Stimulated activated CD4-positive, alpha-beta T cell treated with anti-CD3 and anti-CD28 coated beads, TNF-alpha, amount 100 ng/mL, for 48 hours (primary cell): ENCODE measurements at places on chromosomes 11 and 22.

- DNase-seq = no peak
These were observed 10.1 kb downstream of the PRDX5 start for GRCh38 chr11:64327993-64328392.

DNA sequence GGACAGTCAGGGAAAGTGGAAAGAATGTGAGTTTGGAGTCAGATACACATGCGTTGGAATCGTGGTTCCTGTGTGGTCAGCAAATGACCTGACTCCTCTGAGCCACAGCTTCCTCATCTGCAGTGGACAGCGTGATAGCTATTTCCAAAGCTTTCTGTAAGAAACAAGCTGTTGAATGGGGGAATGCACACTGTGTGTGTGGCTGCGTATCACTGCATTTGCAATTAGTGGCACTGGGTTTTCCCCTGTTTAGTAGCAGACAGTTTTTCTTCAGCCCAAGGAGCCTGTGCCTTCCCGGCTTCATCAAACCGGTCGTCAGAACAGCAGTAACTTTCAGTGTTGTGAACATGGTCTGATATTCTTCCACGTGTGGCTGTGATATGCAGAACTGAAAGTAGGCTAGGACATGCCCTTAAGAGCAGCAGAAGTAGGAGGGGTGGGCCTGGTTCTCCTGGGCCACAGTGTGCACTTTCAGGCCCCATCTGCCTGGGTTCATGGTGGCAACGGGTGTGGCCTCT lies 121.5 kb downstream of the RRAS2 start:
- DNase-seq = no peak

DNA sequence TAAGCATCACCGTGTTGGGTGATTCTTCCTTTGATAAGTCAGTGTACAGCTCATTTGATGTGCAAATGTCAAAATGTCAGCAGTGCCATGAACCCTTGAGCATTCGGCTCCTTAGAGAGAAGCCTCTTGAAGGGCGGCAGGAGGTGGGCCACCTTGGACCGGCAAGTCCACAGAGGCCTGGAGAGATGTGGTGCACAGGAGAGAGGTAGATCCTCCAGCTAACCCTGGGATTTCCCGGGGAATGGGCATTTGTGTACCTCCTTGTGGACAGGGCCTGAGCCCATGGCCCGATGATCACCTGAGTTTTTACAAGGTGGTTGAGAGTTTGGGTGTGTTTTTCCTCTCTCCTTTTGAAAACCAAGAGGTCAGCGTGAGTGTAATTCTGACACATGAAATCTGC lies 133.2 kb upstream of the RCN1 start:
- DNase-seq = no peak

DNA sequence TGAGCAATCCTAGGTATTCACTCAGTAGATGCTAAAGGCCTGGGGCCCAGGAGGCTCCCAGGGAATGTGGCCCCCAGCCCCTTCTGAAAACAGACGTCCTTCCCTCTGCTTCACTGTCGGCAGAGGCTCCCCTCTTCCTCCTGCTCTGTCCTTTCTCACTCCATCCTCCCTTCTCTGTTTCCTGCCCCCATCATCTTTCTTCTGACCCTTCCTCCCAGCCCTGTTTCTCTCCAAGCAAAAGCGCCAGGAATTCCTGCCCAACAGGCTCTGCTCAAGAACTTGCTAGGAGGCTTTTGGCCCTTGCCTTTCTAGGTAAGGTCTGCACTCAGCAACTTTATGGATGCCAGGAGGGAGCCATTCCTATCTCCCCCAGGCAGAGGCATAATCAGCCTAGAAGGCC lies 300.5 kb downstream of the NTM start:
- DNase-seq = no peak

DNA sequence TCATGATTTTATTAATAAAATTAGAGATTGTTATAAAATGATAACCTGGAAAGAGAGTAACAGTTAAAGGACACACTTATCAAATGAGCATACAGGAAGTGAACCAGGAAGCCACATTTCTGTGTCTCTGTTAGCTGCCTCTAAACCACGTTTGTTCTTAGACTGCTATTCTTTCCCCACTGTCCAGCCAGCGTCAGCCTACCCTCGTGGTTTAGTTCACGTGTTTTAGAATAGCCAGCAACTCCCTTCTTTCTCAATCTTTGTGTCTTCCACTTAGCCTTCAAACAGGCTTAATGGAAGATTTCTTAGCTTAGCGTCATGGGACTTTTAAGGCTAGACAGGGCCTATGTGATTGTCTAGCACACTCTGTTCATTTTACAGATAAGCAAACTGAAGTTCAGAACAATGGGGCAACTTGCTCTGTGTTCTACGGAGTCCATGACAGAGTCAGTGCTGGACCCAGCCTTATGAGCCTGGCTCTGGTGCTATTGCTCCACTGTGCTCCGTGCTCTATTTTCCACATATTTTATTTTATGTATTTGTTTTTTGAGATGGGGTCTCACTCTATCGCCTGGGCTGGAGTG lies 27.2 kb downstream of the GRAMD1B start:
- DNase-seq = no peak

DNA sequence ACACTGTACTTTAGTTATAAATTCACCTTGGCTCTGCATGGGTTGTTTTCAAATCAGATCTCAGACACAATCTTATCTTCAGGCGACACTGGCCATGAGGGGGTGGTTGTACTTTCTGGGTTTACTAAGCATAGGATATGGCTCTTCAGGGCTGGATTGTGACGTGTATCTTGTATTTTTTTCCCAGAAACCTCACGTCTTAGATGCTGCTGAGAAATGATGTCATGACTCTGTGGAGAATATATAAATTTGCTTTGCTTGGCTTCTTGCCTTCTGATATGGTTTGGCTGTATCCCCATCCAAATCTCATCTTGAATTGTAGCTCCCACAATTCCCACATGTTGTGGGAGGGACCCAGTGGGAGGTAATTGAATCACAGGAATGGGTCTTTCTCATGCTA lies 82.8 kb upstream of the VSTM5 start:
- DNase-seq = no peak

- DNase-seq = no peak
These were observed 7.6 kb downstream of the IGSF9B start for GRCh38 chr11:133949129-133949528.

DNA sequence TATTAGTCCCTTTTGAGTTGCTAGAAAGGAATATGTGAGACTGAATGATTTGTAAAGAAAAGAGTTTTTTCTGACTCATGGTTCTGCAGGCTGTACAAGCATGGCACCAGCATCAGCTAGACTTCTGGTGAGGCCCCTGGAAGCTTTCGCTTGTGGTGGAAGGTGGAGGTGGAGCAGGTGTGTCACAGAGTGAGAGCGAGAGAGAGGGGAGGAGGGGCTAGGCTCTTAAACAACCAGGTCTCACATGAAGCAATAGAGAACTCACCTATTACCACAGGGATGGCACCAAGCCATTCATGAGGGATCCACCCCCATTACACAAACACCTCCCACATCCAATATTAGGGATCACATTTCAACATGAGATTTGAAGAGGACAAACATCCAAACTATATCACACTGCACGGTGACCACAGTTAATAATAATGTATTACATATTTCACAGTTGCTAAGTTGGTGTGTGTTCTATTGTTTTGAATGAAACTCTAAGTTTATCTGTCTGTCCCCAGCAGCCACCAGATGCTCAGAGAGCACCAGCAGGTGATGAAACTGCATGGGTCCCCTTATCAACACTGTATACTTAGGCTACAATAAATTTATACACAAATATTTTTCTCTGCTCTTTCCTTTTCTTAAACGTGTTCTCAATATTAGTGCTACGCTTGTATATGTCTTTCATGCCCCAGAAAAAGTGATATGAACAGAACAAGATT lies 14.1 kb downstream of the ZFP91 start:
- peak; percentile 64 for DNase-seq

- no peak for DNase-seq
These were observed 2.2 kb downstream of the LRRC75B start for GRCh38 chr22:24590596-24591173.

- DNase-seq = no peak
These were observed 96.9 kb downstream of the CCDC34 start for GRCh38 chr11:27266125-27266524.

DNA sequence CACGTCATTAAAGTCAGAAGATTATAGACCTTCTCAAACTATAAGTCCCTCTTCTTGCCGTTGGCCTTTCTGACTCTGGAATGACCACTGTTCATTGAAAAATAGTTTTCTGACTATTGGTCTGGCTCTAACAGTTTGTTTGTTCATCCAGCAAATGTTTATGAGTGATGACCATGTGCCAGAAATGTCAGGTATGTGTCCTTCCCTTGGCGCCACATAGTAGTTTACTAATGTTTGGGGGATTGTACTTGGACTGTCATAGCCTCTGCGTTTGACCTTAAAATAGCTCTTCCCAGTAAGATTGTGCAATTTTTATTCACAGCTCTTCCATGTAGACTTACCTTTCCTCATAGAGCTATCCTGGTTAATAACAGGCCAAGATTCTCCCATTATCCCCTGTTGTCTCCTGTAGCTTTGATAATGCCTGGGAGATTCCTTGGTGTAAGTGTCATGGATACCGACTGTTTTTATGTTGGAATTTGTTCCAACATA lies 13.7 kb downstream of the MCAM start:
- DNase-seq = no peak

DNA sequence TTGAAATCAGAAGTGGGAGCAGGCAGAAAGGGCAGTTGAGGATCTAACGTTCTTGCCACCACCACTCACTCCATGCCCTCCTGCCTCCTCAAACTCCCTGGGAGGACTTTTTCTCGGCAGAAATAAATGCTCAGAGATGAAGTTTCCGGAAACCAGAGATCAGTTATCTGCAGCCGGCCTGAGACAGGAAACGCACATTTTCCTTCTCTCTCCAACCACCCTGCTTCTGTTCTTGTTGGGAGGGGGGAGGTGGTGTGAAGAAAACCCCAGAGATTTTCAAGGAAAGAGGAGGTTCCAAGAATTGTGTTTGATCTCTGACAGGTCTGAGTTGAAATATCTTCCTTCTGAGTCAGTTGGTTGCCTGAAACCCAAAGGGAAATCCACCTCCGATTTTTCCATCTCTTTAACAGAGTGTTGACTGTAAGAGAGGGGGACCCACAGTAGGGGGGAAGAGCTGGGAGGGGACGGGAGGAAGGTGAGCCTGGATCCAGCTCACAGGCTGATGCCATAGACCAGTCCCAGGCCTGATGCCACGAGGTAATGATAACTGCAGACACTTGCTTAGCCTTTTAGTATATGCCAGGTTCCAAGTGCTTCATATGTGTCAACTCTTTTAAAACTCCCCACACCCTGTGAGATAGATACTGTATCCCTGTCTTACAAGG lies 100.8 kb downstream of the TRAF6 start:
- no peak for DNase-seq

DNA sequence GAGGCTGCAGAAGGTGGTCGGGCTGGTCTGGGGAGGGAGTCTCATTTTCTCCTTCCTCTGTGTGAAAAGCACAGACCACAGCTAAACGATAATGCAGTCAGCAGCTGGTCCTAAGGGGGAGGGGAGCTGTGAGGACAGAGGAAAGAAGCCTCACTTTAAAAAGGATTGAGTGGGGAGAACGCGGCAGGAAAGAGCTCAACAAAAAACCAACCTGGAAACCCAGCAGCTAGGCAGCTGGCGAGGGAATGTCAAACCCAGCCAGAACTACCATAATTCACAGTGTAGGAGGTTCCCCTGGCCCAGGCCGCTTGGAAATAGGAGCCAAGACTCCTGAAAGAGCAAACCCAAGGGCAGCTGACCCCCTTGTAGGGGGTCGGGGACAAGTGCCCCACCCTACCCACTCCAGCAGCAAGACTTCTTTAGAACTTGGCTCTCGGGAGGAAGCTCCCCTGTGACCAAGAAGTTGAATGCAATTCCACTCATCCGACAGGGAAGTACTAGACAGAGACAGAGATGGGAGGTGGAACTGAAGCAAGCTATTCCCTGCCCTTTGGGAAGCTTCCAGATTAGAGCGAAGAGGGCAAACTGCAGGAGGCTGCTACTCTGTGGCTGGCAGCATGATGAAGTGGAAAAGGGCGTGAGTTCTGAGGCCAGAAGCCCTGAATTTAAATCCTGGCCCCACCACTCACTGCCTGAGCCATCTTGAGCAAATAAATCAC lies 16.5 kb upstream of the DGKZ start:
- DNase-seq = no peak

DNA sequence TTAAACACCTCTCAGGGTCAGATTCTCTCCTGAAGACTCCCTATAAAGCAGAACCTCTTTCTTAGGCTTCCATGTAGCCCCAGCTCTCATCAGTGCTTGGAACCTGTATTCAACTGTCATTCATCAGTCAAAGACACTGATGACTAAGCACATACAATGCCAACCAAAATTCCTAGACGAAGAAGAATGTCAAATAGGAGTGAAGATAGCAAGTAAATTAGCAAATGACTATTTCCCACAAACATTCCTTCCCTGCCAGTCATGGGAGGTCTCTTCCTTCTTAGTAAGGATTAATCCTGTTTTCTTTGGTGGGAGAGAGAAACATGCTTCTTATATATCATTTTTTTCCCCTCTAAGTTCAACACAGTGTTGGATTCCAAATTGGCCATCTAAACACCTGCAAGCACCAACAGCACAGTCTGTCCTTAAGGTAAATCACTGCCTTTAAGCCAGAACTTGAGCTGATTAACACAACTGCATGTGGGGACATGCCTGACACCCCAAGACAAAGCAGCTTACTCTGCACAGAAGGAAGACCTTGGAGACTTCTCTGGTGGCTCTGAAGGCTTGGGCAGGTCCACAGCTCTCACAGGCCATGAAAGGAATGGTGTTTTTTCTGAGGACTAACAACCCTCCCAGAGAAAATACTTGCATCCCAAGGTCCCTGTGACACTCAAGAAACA lies 47.5 kb upstream of the ME3 start:
- DNase-seq = no peak

GRCh38 chr11:44556735-44557409 lies 8.6 kb upstream of the CD82 start:
- DNase-seq = no peak

- no peak for DNase-seq
These were observed 115.3 kb upstream of the TTC12 start for GRCh38 chr11:113198972-113199661.

DNA sequence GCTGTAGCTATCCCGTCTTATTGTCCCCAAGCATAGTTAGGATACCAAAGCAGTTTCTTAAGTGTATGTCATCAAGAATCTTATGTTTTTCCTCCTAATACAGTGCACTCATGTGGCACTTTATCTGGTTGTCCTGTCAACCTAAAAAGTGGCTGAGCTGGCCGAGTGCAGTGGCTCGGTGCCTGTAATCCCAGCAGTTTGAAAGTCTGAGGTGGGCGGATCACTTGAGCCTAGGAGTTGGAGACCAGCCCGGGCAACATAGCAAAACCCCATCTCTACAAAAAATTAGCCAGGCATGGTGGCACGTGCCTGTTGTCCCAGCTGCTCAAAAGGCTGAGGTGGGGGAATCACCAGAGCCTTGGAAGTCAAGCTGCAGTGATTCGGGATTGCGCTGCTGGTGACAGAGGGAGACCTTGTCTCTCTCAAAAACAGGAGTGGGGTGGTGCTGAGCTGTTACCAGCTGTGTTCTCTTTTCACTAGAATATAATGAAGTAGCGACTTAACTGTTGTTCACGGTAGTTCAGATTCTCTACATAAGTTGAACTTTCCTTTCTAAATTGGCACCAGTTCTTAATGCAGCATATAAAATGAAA lies 48.1 kb downstream of the EP300 start:
- no peak for DNase-seq

DNA sequence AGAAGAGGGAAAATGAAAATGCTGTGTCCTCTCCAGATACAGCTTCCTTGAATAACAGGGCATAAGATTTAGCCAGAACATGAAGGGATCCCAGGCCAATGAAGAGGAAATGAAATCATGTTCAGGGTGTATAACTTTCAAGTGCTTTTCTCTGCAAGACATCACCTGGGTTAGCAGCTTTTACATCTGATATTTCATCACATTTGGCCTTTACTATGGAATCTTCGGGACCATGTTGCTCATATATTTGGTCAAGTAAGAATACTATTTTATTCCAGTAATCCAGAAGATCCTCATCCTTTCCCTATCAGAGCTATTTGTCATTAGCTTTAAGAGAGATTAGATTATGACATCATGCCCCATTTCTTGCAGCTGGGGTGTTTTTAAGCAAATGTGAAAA lies 66.3 kb upstream of the OR5AK2 start:
- no peak for DNase-seq
